Stimulated activated CD4-positive, alpha-beta T cell treated with anti-CD3 and anti-CD28 coated beads, TNF-alpha, amount 100 ng/mL, for 24 hours (primary cell): ENCODE measurements at places on chromosomes 7 and 10.

DNA sequence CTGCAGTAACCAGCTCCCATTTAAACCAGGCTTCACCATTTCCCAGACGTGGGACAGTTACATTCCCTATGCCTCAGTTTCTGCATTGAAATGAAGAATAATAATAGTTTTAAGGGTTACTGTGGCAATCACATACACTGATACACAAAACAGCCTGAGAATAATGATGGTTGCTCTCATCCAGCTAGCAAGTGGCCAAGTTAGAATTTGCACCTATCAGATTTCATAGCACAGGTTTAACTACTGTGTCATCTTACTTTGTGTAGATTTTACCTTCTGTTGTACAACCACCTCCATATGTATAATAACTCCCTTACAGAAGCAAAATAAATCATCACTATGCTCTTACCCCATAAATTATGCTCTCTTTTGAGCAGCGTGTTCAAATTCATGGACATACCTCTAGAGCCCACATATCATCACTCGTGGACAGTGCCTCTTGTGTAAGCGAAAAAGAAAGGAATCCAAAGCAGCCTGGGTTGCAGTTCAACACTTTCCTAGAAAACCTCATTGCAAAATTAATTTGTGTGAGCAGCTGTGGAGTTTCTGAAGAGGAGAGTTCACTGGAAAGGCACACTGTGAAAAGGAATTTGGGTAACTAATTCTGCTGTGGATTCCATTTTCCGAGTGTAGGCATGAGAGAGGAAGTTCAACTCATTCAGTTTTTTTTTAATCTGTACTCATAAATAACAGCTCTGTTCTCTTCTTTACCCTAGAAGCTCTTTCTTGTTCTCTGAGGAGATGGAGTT is 492.5 kb downstream of the ARL4A start:
- no peak for DNase-seq

DNA sequence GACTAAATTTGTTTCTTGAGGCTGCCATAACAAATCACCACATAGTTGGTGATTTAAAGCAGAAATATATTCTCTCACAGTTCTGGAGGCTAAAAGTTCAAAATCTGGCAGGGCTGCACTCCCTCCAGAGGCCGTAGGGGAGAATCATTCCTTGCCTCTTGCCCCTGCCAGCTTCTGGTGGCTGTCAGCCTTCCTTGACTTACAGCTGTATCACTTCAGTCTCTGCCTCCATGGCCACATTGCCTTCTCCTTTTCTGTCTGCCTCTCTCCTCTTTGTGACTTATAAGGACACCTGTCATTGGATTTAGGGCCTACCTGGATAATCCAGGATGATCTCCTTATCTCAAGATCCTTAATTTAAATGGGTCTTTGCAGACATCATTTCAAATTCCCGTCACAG is 5.8 kb upstream of the LRRC4 start:
- DNase-seq: no peak

- no peak for DNase-seq
Measured at GRCh38 chr7:70027867-70028266, 429.6 kb downstream of the AUTS2 start.

DNA sequence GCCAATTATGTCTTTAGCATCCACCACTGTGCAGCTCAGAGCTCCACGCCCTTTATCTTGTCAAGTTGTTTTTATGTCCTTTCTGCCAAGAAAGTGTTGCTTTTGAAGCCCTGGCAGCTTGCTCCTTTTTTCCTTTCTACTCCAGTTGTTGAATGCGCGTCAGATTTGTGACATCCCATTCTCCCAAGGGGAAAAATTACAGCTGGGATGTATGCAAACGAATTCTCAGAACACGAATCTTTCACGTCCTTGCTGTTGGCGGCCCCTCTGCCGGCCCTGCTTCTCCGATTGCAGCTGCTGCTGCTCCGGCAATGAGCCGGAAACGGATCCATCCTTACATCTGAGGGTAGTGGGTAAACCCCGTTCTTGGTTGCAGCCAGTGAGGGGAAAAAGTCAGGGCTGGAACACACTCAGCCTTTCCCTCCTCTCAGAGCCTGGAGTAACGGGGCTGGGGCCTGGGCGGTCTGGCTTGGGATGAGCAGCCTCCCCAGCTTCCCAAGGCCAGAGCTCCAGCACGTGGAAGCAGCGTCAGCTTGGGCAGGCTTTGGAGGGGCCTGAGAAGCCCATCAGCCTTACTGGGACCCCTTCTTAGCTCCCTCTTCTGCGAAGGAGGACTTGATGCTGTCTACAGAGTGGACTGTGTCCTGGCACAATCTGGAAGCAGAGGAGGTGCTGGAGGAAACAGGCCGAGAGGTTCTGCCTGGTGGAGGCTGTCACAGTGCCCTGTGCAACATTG is 79.0 kb upstream of the CHST15 start:
- DNase-seq: no peak

GRCh38 chr10:67107670-67108069 is 181.8 kb downstream of the LRRTM3 start:
- no peak for DNase-seq

- DNase-seq: no peak
Measured at GRCh38 chr7:8263048-8263447, 1.1 kb upstream of the ICA1 start.

DNA sequence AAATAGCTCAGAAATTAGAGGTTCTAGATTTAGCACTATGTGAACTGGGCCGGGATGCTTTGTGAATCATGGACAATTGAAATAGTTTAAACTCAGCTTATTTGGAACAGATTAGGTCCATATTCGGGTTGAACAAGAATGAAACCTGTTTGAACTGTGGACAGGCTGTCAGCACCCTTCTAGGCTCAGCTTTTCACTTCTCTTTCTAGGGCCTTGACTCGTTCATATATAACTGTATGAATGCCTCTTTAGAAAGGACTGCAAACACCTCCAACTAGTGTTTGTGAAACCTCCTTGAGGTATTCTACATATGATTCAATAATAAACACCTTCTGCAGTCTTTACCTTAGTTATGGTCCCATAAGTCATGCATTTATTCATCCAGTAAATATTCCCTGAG is 115.6 kb downstream of the REEP3 start:
- DNase-seq: no peak

GRCh38 chr10:62454687-62455397 is 80.7 kb downstream of the ZNF365 start:
- no peak for DNase-seq
